ENCODE measurements at places on chromosomes 11 and 22. TPM values are rescaled to one million over a fixed set of nuclear protein-coding genes. Genes with fewer than 3 reads are reported as not detected.

Gene PYGM
- total RNA-seq: not detected

DNA sequence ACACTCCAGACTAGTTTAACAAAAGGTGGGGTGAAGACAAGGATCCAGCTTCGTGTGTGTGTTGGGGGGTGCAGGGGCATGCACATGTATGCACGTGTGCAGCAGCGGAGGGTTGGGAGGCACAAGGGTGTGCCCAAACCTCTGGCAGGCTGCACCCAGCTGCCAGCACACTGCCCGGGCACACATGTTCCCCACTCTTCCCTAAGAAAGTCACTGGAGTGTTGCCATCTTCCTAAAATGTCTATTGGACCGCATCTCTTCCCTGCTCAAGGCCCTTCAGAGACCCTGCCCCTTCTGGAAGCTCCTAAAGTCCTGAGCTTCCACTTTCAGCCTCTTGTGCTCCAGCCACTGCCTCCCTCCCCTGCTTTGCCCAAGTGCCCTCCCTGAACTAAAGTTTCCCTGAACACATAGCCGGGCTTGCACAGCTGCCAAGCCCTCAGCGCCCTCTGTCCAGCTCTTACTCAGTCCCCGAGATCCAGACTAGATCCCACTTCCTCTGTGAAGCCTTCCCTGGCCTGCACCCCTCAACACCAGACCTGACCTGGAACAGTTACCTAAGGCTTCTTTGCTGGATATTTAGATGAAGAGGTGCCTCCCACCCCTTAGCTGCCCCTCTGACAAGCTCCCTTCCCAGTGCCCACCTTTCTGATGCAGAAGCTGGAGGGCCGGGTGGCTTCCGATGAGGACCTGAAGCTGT, 6.0 kb downstream of the CFL1 start:
- peaks cover 48% of the 10 kb centered on the region for H3K36me3 ChIP-seq
- H3K4me1 ChIP-seq: peaks cover 36% of the 10 kb centered on the region
- no peak for DNase-seq
- peaks cover 22% of the 10 kb centered on the region for H3K27me3 ChIP-seq

GRCh38 chr22:27391092-27391770, 410.3 kb downstream of the MN1 start:
- H3K4me1 ChIP-seq: no peaks in the 10 kb centered on the region
- no peaks in the 10 kb centered on the region for H3K36me3 ChIP-seq
- H3K4me3 ChIP-seq: no peak overlapping the region
- no peak for DNase-seq
- H3K27ac ChIP-seq: no peak overlapping the region
- peaks cover 55% of the 10 kb centered on the region for H3K27me3 ChIP-seq

DNA sequence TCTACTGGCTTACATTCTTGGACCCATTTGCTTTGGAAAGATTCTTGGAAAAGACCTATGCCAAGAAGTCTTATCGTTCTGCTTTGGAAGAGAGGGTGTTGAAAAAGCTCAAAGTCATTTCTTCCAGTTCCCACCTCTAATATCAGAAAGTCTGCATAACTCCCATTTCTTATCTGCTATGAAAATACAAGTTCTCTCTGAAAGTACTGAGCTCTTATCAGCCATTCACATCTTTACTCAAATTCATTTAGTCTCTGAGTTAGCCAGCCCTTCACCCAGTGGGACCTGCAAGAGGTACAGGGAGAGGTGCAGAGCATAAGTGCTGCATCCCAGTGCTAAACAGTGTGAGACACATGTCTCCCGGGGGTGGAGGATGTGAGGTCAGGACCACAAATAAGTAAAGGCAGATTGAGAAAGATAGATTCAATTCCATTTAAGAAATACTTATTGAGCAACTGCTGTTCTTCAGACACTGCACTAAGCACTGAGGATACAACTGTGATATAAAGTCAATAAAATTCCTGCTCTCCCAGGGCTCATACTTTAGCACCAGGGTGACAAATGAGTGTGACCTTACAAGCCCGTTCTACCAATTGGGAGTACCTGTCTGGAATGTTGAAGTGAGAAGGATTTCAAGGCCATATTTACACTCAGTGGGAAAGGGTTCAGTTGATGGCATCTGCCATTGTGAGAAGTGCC, 76.7 kb downstream of the PISD start:
- DNase-seq: peak; percentile 22
- H3K36me3 ChIP-seq: peaks cover 19% of the 10 kb centered on the region
- peak overlapping the region; percentile 94 for H3K27ac ChIP-seq
- H3K27me3 ChIP-seq: peaks cover 2% of the 10 kb centered on the region

DNA sequence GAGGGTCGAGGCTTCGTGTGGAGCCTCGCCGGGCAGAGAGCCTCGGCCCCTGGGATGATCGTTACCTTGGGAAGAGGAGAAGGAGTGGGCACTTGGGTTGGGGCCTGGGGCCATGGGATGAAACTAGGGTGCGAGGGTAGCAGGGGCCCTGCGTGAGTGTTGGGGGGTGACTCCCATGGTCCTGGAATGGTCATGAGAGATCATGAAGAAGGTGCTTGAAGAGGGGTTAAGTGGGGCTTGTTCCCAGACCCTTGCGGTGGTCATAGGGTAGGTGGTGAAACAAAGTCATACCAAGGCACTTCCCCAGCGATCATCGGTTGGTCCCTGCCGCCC, 284 bp downstream of the CCS start:
- H3K4me1 ChIP-seq: peaks cover 14% of the 10 kb centered on the region
- H3K27ac ChIP-seq: peak overlapping the region; percentile 96
- peak overlapping the region; percentile 99 for H3K4me3 ChIP-seq

Gene OR8D4
- not detected for total RNA-seq

Measured in HFFc6 (cell line).